Esophagus squamous epithelium (tissue), 5 donors: ENCODE measurements at places on chromosomes 3 and 15. TPM values are rescaled to one million over a fixed set of nuclear protein-coding genes. Genes with fewer than 3 reads are reported as not detected.

Gene RAB5A
- total RNA-seq = 91.4 TPM

Gene TTLL3
- total RNA-seq = 10.2 TPM

Gene GPR87
- total RNA-seq = 46.0 TPM

Gene GRK7
- total RNA-seq = not detected

Gene LCTL
- total RNA-seq = not detected

Gene SUSD5
- total RNA-seq = not detected

Gene CTXND1
- total RNA-seq = not detected

Gene SPINT1
- total RNA-seq = 250 TPM

Gene CCDC191
- 1.0 TPM for total RNA-seq

Gene SLC15A2
- total RNA-seq = 1.9 TPM

Gene KBTBD12
- 0.38 TPM for total RNA-seq

Gene CPLX3
- total RNA-seq = not detected

Gene CX3CR1
- total RNA-seq = not detected

Gene ASB7
- 12.2 TPM for total RNA-seq

Gene LRTM1
- total RNA-seq = not detected

Gene LSMEM2
- not detected for total RNA-seq
